ENCODE measurements at places on chromosomes 12 and 14.

GRCh38 chr12:51941011-51941581 lies 10.4 kb upstream of the ACVR1B start:
- DNase-seq, result no peak

GRCh38 chr14:98101323-98101722 lies 1170.7 kb downstream of the BCL11B start:
- DNase-seq, result no peak

GRCh38 chr14:98593361-98593761 lies 678.6 kb downstream of the BCL11B start:
- no peak for DNase-seq

DNA sequence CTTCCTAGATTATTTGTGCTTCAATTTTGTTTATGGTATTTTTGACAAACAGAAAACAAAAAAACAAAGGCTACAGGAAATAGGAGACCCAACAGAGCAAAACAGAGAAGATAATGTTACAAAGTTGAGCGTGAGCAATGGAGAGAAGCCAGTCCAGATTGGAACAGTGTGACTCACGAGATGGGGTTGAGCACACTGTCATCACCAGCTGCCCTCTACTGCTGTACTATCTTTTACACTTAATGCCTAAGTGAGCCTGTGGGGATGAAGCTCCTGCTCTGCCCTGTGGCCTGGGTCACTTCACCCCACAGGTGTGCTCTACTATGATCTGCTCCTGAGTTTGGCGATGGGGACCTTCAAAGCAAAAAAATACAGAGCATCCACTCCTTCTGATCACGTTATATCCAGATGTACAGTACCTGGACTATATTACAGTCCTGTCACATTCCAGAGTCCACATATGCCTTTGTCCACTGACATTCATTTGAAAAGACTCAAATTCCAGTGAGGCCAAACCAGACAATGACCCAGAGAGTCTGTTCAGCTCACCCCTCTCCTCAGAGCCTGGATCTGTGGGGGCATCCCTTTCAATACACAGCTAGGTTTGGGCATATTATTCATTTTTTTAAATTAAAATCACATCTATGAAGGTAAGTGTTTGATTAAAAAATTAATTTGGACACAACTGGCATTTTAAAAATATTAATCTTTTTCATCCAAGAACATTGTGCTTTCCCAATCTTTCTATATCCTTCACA lies 4.4 kb downstream of the IPO8 start:
- peak; percentile 43 for DNase-seq

DNA sequence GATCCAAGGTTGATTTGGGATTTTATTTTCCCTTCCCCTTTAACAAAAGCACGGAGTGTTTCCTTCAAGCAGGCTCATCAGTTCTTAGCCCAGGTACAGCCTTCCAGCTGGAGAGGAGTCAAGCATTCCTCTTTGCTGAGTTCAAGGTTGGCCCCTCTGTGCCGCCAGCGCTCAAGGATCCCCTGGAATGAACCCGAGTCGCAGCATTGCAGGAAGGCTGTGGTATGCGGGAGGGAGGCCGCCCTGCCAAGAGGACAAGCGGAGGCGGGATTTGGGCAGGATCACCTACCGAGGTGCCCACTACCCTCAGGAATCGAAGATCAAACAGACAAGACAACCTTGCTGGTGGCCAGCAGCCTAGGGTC lies 53.9 kb upstream of the NCOR2 start:
- peak; percentile 68 for DNase-seq

GRCh38 chr14:58637391-58638230 lies at the start of gene DACT1:
DACT1 (plus strand) TSS chr14:58637962; CDS start chr14:58638203, 241 bp downstream.
- DNase-seq, result peak; percentile 60

GRCh38 chr12:63308671-63309070 lies 157.7 kb upstream of the AVPR1A start:
- no peak for DNase-seq

- DNase-seq, result no peak
Observed at GRCh38 chr14:103984196-103984595, 41.9 kb upstream of the RD3L start.

GRCh38 chr12:49366096-49366651 lies 1.1 kb upstream of the SPATS2 start:
- no peak for DNase-seq

DNA sequence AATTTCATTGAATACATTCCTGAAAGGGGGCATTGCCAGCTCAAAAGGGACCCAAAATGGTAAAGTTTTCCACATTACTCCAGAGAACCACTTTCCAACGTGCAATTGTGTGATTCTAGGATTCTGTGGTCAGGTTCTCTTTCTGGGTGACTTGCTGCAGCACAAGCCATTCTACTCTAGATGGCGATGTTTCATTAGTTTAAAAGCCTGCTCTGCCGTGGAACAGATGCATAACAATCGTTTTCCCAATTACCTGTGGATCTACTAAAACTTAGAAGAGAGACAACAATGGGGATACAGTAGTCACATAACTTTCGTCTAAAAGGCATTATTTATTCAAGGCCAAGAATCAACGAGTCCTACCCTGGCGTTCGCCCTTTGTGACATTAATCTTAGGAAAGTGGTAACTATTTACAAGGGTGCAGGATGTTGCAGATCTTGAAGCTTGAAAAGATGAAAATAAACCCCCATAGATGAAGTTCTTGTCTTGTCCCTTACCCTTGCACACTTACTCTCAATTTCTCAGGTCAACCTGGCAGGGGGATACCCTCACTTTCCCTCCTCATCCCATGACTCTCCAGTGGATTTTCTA lies 400.9 kb downstream of the SNAPC1 start:
- no peak for DNase-seq

DNA sequence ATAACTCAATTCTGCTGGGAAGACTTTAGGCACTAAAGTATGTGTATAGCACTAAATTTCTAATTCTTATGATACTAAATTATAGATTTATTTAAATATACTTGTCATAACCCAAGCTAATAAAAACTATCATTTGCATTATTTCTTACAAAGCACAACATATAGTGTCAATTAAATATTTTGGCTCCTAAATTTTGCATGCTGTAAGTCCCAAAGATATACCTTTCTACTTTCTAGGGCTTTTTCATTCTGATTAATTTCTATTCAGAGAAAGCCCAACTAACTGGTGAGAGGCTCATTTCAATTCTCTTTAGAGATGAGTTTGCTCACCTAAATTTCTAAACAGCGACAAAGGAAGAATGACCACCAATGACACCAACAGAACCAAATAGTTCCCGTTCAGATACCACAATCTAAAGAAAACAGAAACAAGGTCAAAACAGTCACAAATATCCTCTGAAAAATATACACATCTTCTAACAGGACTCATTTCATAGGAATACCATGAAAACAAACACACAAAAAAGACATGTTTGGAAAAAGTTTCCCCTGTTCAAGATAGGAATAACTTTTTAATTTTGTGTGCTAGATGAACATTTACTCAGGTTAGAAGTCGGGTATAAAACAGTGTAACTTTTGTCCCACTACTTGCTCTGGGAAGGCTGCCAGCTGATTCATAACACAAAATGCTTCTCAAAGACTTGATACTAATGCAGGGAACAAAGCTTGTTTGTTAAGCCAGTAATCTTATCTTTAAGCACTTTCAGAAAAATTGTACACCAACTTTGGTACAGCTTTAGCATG lies 7.6 kb downstream of the SLC38A2 start:
- DNase-seq, result no peak

DNA sequence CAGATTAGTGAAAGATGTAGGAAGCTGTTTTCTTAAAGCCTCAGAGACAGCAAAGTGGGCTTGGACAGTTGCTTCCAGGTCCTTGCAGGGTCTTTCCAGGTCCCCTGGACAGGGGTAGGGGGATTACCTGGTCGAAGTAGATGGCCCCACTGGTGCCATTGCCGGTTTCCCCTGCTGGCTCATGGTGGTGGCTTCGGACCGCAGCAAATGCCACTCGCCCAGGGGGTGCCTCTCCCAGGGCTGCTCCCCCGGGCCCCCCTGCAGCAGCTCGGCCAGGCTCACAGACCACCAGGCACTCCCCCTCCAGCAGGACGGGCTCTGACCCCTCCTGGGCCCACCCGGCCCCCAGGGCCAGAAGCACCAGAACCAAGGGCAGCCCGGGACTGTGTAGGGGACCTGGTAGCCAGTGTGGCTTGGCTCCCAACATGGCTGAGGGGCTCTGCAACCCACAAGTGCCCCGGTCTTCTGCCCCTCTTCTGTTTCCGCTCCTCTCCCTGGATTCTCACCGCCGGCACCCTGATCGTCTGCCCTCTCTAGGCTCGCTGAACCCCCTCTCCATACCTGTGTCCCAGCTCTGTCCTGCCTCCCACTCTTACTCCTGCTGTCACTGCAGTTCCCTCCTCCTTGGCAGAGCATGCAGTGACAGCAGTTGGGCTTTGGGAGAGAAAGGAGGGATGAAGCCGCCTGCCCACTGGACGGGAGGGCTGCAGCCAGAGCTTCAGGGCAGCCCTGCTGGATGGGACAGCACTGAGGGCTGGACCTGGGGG lies 657 bp downstream of the CBLN3 start:
- DNase-seq, result no peak

- DNase-seq, result no peak
Observed at GRCh38 chr12:9022592-9022991, 33.2 kb downstream of the KLRG1 start.

- no peak for DNase-seq
Observed at GRCh38 chr14:76984297-76984696, 44.2 kb downstream of the IRF2BPL start.

GRCh38 chr12:75633789-75634188 lies 122.4 kb upstream of the KRR1 start:
- DNase-seq, result no peak

GRCh38 chr12:131644481-131644880 lies 66.4 kb upstream of the SFSWAP start:
- no peak for DNase-seq

DNA sequence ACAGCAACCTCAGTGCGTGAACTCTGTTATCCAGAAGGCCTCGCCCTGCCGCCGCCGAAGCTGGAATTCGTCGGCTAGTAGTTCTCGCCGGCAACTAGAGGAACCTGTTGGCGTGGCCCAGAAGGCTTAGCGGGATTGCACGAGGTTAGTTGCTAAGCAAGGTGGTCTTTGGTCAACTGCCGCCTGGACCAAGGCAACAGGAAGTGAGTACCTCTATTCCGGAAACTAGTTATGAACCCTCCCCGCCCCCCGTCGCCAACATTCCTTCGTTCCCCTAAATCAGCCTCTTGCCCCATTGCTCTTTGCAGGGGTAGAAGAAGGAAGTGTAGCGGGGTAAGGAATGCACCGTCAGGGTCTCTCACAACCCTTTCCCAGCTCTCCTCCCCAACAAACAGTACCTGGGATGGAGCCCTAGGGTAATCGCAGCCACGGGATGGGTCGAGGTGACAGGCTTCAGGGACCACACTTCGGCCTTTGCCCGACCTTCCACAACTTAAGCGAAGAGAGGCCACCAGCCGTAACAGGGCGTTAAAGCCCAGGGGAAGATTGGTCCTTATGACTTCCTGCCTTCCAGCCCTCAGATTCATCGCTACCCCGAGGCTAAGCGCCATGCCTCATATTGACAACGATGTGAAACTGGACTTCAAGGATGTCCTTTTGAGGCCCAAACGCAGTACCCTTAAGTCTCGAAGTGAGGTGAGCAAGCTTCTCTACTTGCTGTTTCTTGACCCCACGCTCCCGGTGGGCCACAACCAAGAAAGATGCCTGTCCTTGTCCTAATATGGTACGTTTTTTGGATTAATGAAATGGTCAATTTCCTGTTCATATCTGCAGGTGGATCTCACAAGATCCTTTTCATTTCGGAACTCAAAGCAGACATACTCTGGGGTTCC lies at the start of gene GMPR2:
Gene GMPR2, plus strand, starts transcription at position 285 of the 893 bp plus-strand sequence. Its CDS starts 325 bp downstream, at position 610.
- DNase-seq, result peak; percentile 54

DNA sequence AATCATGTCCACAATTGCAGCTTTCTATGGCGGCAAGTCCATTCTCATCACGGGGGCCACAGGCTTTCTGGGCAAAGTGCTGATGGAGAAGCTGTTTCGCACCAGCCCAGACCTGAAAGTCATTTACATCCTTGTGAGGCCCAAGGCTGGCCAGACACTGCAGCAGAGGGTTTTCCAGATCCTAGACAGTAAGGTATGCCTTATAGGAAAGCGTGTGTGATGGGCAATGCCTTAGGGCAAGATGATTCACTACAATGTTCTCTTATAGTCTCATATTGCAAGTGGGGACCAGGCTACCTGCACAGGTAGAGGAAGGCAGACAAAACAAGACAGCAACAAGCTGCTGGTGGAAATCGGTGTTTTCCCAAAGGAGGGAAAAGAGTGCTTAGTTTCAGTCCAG lies 110.5 kb downstream of the ERGIC2 start:
- peak; percentile 92 for DNase-seq

DNA sequence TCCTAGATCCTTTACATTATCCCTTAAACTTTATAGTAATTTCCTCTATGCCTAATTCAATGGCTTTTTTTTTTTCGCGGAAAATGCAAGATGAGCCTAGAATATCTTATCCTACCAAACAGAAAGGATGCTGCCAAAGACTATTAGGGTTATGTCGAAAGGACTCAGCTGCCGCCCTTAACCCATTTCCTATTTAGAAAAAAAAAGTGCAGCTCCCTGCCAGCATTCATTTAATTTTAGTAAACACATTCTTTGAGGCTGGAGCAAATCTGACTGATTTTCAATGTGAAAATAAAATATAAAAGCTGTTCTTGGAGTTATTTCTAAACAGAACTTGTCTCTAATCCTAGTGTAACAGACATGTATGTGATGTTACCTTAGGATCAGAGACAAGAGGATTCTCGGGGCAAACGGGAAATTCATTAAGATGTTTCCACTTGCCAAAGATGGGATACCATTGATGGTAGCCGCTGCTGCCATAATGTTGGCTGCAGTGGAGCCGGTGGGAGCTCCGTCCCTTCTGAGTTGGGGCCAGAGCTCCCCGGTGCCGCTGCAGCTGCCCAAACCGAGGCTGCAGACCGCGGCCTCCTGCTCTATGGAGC lies 8.2 kb upstream of the A2M start:
- no peak for DNase-seq
